ENCODE measurements at places on chromosomes 16 and 17.

GRCh38 chr17:15883617-15884111, 61.3 kb upstream of the ADORA2B start:
- DNase-seq, result no peak

DNA sequence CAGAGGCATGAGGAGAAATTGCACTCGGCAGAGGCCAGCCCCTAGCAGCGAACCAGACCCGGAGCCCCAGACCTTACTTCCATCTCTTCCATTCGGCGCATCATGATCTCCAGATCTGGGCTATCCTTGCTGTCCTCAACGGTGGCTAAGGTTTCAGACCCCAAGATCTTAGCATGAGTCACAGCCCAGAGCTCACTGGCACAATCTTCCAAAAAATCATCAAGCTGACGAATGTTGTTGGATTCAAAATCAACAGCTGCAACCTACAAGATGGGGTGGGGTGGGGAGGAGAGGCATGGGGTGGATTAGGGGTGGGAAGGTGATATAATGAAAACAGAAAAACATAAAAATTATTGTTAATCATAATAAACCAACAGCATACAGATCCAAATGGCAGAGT, 39.7 kb upstream of the PITPNM3 start:
- no peak for DNase-seq

DNA sequence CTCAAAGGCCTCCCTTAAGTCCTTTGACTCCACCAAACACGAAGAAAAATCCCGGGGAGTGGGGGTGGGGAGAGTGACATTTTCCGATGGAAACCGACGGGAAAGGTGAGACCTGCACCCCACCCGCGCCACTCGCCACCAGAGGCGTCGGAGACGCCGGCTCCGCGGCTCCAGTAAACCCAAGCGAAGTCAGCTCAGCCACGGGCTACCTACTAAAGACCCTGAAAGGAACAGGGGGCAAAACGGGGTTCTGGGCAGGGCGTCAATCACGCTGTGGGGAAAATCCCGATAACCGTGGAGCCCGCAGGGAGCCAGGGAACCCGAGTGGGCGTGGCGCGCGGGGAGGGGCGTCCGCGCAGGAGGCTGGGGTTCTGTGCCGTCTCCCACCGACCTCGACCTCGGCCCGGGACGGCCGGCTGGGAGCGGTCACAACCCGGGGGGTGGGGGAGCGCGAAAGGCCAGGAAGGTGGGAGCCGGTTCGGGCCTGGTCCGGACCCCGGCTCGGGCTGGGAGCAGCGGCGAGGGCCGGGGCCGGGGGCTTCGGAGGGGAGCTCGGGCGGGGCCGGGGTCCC, 565 bp downstream of the WDR45B start:
- DNase-seq, result peak; percentile 55

GRCh38 chr16:87664792-87665191, 62.5 kb downstream of the JPH3 start:
- no peak for DNase-seq

- DNase-seq, result no peak
These were observed 278 bp downstream of the RAB11FIP3 start for GRCh38 chr16:425740-426114.

- peak; percentile 36 for DNase-seq
These were observed 162.5 kb downstream of the SLC39A11 start for GRCh38 chr17:72930031-72930430.

DNA sequence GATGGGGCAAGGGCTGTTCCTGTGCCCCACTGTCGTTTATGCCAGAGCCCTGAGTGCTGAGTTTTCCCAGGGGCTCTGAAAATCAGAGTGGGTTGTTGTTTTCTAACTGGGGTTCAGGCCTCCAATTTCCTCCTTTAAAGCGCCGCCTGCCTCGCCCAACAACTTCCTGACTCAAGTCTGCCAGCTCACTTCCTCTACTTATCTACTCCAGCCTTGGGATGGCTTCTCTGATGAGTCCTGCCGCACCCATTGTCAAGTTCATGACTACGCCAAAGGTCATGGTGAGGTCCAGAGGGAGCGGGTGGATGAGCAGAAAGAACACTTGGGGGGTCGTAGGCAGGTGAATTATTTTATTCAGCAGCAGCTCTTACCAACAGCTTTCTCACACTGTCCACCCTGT, 104.7 kb downstream of the UTP18 start:
- DNase-seq, result no peak

GRCh38 chr16:48556243-48556912, 53.6 kb downstream of the N4BP1 start:
- no peak for DNase-seq

DNA sequence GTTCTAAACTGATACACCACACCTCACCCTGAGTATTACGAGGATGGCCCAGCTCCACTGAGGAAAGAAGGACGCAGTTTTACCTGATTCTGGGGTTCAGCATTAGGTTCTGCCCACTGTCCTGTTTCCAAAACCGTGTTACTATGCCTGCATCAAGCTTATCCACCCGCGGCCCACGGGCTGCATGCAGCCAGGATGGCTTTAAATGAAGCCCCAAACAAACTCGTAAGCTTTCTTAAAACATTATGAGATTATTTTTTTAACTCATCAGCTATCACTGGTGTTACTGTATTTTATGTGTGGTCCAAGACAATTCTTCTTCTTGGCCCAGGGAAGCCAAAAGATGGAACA, 4.0 kb upstream of the CD300LG start:
- no peak for DNase-seq

DNA sequence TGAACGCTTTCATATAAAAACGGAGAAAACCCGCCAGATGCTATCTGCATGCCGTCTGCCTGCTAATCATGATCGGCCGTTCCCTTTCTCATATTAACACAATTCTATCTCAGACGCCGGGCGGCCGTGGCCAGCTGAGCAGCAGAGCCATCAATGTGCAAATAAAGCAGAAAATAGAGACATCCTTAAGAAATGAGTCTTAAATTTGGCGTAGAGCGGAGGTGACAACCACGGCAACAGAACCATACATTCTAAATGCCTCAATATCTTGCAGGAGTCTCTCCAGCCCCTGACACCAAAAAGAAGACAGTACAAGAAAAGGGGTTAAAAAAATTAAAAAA, 2.7 kb upstream of the IRX5 start:
- DNase-seq, result peak; percentile 80

DNA sequence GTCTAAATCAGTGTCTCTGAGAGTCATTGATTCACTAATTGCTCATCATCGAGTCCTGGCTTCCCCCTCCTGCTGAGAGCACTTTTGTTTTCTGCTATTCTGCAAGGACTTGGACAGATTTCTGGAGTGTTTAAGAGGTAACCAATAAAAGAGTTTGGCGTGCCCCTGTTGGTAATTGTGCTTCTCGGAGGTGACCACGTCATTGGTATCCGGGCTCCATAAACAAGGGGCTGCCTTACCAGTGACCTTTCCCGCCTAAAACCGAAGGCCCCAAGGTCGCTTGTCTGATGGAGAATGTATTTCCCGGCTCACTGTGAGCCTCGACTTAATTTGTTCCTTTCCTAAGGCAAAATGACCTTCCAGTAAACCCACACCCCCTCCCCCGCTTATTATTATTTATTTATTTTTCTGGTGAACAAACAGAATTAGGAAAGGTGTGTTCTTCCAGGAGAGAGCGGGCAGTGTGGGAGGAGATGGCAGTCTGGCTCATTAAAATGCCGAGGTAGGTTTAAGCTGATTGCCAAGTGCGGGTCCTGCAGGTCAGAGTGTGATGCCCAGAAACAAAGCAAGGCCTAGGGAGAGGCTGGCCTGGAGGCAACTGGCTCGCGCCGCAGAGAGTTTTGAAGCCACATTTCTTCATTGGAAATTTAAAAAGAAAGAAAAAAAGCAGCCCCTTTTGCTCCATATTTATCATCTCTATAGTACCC, 30.2 kb downstream of the MSI2 start:
- peak; percentile 96 for DNase-seq

GRCh38 chr17:35727635-35728034, 3.8 kb upstream of the RASL10B start:
- DNase-seq, result no peak

- DNase-seq, result no peak
These were observed 665.6 kb upstream of the SOX9 start for GRCh38 chr17:71455219-71455618.

GRCh38 chr17:59512844-59513385, 52.5 kb upstream of the DHX40 start:
- DNase-seq, result no peak

GRCh38 chr17:29495011-29495410, 71.8 kb downstream of the ABHD15 start:
- DNase-seq, result no peak

DNA sequence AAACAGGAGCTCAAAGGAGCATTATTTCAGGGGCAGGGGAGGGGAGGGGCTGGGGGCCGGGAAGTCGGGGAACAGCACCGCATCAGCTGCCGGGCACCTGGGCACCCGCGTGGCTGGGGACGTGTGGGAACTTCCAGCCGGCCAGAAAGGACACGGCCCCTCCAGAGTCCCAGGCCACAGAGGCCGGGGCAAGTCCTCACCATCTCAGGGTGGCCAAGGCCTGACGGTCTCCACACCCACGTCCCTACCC, 1.1 kb downstream of the PGAP6 start:
- DNase-seq, result no peak

- no peak for DNase-seq
These were observed 6.9 kb downstream of the SNTB2 start for GRCh38 chr16:69193855-69194254.

GRCh38 chr17:71441098-71441497, 679.7 kb upstream of the SOX9 start:
- no peak for DNase-seq

GRCh38 chr16:64470916-64471315, 650.9 kb downstream of the CDH11 start:
- no peak for DNase-seq

DNA sequence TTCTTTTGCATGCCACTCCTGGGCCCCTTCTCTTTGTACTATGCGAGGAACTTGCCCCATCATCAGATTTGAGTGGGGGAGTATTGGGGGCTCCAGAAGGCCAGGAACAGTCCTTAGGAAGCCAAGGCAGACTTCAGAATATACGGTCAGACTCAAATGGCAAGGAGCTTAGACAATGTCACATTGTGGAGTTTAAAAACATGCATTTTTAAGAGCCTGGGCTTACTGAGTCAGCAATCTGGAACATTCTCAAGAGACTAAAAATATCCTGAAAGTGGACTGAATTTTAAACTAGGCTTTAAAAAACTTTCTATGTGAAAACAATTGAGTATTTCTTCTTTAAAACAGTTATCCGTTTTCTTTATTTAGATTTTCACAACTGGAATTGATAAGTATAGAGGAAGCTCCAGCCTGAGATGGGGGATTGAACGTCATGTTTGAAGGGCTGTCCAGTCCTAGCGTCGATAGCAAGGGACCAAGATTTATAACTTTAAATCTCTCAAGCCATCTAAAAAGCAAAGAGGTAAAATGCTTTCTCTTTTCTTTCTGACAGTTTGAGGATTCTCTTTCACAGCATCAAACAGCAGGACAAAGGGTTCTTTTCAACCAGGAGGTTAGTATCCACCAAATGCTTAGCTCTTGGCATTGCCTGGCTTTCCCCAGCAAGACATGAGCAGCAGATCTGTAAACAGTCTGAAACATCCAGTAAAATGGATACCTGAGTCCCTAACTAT, 45.8 kb upstream of the CDRT4 start:
- DNase-seq, result no peak

DNA sequence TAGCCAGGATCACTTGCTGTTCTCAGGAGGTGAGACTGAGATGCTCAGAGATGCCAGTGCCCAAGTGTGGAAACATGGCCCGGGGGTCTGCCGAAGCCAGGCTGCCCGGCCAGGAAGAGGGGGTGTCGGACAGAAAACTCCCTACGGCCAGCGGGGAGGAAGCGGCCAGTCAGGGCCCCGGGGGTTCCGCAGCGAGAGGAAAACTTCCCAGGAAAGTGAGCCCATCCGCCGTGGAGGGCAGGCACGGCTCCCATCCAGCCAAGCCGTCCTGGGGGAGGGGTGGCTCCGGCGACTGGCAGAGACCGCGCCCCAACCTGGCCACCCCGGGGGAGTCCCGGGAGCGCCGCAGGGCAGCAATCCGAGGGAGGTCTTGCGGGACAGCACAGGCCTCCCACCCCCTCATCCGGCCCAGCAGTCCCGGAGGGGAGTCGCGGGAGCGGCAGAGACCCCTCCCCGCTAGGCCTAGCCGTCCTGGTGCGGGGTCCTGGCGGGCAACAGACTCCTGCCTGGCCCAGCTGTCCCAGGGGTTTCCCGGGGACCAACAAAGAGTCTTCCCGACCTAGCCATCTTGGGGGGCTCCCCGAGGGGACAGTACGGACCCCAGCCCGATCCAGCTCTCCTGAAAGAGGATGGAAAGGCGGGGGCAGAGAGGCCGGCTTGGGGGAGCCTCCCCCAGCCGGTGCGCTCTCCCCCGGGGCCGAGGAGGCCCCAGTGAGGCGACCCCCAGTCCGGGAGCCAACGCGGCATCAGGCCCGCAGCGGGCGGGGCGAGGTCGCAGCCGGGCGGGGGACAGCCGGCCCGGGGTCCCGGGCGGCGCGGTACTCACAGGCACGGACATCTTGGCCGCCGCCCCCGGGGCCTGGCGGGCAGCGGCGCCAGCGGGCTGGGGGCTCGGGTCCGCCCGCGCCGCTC, 13.8 kb upstream of the BCAR1 start:
- DNase-seq, result peak; percentile 66

- peak; percentile 31 for DNase-seq
These were observed 19.8 kb upstream of the TANGO6 start for GRCh38 chr16:68823401-68824135.

- no peak for DNase-seq
These were observed 78.3 kb upstream of the RPL38 start for GRCh38 chr17:74125156-74125555.

DNA sequence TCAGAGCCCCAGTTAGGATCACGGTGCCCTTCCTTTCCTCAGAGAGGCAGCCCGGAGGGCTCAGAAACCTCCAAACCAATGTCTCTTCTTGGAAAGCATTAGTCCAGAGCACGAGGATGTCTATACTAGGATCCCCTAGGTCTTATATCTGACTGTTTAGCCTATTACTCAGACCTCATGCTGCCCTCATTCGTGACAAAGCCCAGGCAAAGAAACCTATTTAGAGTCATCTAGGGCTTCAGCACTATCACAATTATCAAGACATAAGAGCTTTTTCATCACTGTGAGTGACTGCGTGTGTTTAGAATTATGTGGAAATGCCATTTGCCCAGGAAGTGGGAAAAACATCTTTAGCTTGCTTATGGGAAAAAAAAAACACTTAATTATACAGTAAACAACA, 159.8 kb upstream of the NOL11 start:
- no peak for DNase-seq

DNA sequence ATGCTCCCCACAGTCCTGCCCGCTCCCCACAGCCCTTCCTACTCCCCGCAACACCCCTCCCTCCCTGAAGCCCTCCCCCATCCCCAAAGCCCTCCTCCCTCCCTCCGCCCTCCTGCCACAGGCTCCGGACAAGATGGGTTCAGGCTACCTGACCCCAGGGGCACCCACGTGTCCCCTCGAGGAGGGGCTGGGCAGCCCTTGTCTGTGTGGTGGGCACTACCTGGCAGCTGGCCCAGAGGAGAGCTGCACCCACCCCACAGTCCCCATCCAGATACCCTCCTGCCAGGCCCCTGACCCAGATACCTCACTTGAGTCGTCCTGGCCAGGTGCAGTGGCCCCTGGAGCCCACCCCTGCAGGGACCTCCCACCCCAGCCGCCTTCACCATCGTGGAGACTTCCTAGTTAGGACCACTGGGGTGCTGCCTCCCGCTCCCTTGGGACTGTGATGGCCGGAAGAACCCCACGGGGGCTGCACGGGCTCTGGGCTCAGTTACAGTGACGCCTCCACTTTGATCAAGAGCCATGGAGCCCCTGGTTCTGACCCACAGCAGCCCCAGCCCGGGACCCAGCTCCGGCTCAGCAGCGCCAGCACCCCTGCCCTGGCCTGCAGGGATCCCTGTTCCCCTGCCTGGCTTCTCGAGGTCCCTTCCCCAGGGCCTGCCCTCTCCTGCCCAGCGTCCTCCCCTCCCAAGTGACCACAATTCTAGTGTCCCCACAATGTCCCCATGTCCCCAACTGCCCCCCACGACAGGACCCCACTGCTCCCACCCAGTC, 806 bp downstream of the PERCC1 start:
- DNase-seq, result no peak

All from eye (tissue), 1 donor.